ENCODE measurements at places on chromosomes 1 and 21.
A peak's percentile ranks its signal among the peaks of the same experiment; 100 is the strongest.

GRCh38 chr21:45388611-45389296 lies 16.2 kb upstream of the COL18A1 start:
- DNase-seq = no peak

- no peak for DNase-seq
Measured at GRCh38 chr1:52769346-52770033, 43.2 kb downstream of the ZYG11B start.

- no peak for DNase-seq
Measured at GRCh38 chr1:16315437-16315836, 36.8 kb downstream of the FBXO42 start.

DNA sequence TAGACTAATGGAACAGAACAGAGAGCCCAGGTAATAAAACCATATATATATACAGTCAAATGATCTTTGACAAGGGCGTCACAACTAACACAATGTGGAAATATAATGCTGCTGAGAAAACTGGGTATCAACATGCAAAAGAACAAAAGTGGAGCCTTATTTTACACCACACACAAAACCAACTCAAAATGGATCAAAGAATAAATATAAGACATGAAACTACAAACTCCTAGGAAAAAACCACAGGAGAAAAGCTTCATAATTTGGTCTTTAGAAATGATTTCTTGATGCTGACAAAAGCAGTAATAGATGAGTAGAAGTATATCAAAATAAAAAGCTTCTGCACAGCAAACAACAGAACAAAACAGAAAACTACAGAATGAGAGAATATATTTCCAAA lies 192.2 kb downstream of the AKT3 start:
- DNase-seq = no peak

DNA sequence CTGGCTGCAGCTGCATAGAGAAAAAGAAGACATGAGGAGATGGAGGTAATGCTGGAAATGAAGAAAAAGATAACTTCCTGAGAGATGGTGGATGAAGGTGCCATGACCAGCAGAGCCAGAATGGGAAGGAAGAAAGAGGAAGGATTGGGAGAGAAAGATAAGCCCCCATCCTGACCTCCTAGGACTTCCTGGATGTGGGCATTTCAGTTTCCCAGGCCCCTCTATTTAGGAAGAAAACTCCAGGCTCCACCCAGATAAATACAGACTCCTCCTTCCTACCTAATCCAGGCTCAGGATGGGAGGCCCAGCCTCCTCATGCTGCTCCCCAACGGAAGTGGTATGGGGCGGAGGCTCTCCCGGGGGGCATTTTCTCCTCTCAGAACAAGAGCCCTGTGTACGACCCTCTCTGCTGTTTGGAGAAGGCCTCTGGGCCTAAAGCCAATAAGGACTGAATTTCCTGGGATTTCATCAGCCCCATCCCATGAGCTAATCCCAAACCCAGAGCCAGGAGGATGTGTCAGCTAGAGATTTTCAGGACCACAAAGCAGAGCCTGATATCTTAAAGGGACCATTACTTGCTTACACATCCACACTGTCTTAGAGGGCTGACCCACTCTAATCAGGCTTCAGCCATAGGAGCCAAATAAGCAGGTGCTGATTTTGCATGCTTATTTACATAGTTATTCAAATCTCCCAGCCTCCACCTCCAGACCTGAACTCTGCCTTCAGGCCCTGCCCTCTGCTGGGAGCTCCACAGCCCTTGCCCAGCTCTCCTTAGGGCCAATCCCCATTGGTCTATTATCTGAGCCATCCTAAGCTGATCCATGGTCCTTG lies 5.1 kb upstream of the ARHGEF2 start:
- DNase-seq = no peak

- no peak for DNase-seq
Measured at GRCh38 chr1:240399381-240399780, 212.6 kb downstream of the GREM2 start.

DNA sequence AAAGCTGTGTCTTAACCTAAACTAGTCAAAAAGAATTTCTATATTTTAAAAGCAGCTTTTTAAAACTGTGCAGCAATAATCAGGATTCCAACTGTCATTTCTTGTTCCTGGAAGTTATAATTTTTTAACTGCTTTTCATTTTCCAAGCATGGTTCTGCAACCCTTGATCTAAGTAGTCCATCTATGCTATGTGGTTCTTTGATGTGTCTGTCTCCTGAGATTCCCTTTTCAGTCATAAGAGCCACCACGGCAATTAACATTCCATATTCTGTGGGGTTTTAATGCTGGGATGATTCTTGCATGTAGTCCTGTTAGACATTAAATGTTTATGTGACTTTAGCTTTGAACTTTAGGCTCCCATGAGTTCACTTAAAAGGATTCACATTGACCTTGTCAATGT lies 220.4 kb downstream of the TPR start:
- DNase-seq = no peak

DNA sequence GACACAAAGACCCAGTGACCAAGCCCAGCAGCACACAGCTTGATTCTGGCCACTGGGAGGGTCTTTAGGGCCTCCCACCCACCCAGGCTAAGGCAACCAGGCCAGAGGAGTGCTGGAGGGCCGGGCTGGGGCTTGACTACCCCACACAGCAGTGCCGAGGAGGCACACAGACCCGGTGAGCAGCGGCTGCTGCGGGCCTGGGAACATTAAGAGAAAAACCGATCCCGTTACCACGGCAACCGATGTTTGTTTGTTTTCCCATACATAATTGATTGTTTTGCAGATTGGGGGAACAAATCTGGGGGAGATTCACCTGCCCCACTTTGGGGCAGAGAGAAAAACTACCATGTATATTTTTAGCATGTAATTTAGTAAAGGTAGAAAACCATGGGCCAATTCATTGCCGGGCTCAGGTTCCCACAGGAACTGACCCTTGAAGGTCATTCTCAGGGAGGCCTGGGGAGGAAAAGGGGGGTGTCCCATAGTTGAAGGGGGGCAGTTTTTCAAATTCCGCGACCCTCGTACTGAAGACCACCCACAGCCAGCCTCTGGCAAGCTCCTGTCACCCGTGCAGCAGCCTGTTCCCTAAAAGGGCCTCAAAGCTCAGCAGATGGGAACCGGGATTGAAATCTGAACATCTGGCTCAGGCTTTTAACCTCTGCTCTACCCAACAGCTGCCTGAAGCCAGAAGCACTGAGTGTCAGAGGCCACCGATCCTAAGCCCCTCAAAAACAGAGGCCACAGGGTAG lies 35.3 kb downstream of the CHD5 start:
- DNase-seq = no peak

DNA sequence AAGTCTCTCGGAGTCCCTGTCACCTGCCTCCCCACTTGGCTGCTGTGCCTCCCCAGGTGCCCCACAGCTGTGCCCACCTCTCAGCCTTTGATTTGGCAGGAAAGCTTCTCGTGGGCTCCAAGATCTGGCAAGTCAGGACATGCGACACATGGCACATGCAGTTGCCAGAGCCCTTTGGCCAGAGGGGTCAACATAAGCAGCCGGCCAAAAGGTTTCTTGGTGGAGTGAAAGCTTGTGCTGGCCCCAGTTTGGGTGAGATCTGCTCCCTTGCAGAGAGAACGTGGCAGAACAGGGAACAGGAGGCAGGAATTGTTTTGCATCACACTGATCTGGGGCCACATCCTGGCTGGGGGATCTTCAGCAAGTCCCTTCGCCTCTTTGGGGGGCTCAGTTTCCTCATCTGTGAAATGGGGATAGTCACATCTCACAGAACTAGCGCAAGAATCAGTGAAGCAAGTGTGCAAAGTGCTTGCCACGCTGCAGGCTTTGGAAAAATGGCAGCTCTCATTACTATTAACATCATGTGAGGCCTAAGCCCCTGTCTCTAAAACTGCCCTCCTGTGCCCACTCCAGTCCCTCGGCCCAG lies 232.6 kb downstream of the TRABD2B start:
- no peak for DNase-seq

- no peak for DNase-seq
Measured at GRCh38 chr1:26336477-26337205, 17.3 kb downstream of the CRYBG2 start.

DNA sequence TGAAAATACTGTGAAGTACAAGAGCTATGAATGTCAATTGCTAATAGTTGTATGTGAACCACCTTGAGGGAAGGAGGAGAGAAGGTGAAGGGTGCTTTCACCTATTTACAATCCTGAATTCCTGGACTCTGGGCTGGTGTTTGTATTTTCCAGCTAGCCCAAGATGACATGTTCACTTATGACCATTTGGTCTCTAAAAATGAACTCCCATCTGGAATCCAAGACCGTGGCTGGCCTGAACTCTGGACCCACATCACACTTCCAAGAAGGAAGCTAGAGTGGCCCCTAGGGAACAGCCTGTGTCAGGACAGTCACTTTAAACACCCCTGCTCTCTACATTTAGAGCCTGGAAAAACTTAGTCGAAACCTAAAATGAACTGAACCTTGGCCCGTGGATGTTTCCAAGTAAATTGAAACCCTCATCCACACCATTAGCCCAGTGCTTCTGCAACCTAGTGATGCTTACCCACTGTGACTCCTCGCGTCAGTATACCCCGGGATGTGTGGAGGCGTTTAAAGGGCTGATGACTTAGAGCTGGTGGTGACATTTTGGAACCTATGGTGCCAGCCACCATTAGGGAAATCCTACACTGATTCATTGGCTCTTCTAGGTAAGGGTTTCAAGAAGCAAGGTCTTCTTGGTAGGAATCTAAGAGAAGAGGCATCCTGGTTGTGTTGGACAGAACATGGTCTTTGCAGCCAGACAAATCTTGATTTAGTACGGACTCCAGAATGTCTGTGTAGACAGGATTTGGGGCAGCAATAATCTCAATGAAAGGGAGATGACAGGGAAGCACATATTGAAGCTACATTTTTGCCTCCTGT lies 171.5 kb upstream of the IRF2BP2 start:
- DNase-seq = peak; percentile 27

DNA sequence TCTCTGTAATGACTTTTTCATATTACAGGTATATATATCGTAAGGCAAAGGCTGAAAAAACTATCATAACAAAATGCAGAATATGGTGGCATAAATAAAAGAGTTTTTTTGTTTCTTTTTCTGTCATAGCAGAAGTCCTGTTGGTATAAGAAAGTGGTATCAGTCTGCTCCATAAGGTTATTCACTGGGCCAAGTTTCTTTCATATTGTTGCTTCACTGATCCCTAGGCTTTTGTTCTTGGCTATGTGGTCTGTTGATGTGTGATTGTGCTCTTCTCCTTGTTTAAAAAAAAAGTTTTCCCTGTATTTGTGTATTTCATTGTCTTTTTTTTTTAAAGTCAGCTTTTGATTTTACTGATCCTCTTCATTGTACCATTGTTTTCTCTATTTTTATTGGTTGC lies 26.0 kb downstream of the PTBP2 start:
- DNase-seq = no peak

- no peak for DNase-seq
Measured at GRCh38 chr1:2400950-2401649, 9.5 kb downstream of the RER1 start.

- no peak for DNase-seq
Measured at GRCh38 chr1:177862916-177863315, 106.9 kb downstream of the SEC16B start.
